ENCODE measurements at places on chromosomes 7 and 10.

- DNase-seq = no peak
These were observed 71.5 kb downstream of the ZNF92 start for GRCh38 chr7:65444899-65445823.

DNA sequence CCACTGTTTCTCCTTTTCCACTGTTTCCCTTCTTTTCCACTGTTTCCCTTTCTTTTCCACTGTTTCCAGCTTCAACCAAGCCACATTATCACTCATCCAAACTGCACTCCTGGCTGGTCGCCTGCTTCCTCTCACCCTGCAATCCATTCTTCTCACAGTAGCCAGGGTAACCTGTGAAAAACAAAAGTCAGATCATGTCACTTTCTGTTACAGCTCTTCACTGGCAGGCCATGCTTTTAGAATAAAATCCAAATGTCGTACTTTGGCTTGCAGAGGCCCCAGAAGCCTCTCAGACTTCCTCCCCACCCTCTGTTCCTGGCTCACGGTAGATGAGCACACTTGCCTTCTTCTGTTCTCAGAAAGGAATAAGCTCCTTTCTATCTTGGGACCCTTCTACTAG is 33.9 kb downstream of the STARD3NL start:
- DNase-seq = no peak

DNA sequence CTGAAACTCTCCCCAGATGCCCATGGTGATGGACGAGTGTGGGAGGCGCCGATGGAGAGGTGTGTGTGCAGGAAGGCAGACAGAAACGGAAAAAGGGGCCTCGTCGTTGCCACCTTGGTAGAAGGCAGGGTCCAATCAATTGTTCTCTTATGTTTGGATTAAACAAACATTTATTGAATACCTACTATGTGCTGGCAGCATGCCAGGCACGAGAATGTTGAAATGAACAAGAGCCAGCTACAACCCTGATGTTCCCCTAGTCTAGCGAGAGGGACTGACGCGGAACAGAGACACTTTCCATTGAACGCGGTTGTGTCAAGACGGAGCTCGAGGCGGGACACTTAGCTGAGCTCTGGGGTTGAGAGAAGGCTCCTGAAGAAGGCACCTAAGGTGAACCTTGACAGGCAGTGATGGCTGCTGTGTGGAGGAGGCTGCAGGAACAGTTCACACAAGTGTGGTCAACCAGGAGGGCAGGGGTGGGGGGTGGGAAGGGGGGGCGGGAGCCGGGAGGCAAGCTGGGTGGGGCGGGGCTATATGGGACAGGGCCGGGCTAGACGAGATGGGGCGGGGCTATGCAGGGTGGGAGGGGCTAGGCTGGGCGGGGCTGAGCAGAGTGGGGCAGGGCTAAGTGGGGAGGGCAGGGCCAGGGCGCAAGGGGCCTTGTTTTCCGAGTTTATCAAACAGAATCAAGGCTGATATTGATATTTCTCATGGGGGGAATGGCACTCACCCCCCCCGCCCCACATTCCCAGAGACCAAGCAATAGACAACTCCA is 181.0 kb downstream of the GATA3 start:
- DNase-seq = no peak

DNA sequence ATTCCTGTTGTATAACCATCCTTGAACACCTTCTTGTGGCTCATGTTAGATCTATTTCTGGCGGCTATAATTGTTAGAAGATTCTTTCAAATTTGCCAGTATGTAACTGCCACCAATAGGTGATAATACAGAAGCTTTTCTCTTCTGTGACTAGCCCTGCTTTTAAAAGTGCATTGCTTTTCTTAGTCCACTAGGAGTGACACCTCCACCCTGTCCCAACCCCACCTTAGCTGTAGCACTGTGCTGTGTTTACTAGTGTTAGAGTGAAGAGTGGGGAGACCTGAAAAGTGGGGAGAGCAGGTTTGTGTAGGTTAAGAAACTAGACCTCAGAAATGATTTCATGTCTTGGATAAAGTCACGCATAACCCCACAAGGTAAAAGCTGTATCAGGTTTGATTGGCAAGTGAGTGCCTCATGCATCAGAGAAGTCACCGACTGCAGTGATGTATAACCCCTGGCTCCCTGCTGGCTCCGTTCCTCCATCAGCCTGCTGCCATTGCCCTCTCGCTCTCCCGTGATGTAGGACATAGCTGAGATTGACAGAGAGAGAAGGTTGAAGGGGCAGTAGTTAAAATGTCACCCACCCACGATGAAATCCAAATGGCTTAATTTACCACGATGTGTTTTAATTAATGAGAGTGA is 12.5 kb downstream of the NPVF start:
- DNase-seq = no peak

- no peak for DNase-seq
These were observed 86.8 kb downstream of the FGFR2 start for GRCh38 chr10:121511460-121511859.

DNA sequence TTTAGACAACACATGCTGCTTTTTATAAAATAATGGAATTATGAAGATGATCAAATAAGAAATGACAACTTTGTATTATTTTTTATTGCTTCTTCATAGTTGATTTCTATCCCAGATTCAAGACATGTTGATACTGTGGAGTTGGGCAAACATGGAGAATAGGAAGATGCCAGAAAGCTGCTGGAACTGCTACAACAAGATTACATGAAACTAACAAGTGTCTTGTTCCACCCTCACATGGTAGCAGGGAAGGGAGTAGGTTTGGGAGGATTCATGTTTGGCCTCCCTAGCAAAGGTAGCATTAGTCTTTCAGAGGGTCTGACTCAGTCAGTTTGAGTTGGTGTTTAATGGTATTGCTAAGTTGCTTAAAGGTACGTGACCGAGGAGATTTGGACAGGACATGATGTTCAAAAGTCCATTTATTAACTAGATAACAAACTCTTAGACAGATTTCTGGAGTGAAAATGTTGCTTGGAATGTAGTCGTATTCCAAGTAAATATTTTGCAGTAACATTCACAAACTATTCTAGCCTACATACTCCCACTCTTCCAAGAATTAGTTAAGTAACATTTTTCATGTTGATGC is 33.1 kb downstream of the PRR15 start:
- DNase-seq = no peak

GRCh38 chr7:158581440-158582088 is 6.1 kb downstream of the PTPRN2 start:
- no peak for DNase-seq

GRCh38 chr10:78349165-78349516 is 315.5 kb downstream of the RPS24 start:
- DNase-seq = no peak

GRCh38 chr10:83603708-83604107 is 535.6 kb upstream of the GHITM start:
- DNase-seq = no peak

- DNase-seq = no peak
These were observed 379.1 kb downstream of the ADRA2A start for GRCh38 chr10:111455776-111456426.

DNA sequence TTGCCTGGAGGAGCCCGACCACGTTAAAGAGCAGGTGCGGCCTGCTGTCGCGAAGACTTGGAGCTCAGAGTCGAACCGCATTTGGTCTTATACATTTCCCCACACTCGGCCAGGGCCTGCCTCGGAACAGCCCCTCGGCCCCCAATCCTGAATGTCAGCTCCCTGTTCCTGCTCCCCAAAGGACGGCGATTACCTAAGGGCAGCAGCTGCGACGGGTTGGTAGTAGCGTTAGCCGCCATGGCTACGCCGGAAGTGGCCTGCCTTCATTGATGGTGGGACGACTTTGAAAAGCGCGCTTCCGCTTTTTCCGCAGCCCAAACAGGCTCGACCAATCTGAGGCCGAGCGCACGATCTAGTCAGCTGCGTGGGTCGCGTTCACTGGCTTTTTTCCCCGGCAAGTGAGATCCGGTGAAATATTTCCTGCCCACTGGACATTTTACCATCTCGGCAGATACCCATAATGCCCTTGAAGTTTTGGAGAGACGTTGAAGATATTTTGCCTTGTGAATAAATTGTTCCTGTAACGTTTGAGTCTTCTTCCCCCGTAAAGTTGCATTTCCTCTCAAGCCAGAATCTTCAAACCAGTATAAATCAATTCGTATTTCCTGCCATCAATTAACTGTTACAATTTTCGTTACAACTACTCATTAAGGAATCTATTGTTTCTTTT is at the start of gene LSM5:
Gene LSM5, minus strand, starts transcription at position 254 of the 670 bp plus-strand sequence. Its CDS starts 15 bp downstream, at position 239.
- DNase-seq = peak; percentile 95

GRCh38 chr7:157628456-157628855 is 291.7 kb downstream of the DNAJB6 start:
- no peak for DNase-seq

DNA sequence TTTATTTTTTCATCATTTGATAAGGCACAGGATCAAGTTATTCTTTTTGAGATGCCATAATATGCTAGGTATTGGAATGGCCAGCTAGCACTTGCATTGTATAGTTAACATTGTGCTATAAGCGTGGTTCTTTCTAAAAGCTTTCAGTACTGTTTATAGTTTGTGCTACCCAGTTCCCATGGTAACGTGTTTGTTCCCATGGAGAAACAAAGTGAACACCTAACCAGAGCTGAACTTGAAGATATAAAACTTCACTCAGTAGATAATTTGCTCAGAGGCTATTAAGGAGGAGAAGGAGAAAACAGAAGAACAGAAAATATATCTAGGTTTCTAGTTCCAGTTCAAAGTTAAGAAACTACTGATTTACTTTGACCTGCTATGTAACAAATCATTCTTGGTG is 23.6 kb upstream of the ITGB8 start:
- no peak for DNase-seq

- no peak for DNase-seq
These were observed 34.8 kb upstream of the JAKMIP3 start for GRCh38 chr10:132030898-132031463.

- no peak for DNase-seq
These were observed 24.9 kb downstream of the SHTN1 start for GRCh38 chr10:116980041-116980440.

- no peak for DNase-seq
These were observed 75.4 kb upstream of the POM121L12 start for GRCh38 chr7:52959878-52960660.

- no peak for DNase-seq
These were observed 16.5 kb upstream of the ITGB8 start for GRCh38 chr7:20314198-20314597.

- DNase-seq = peak; percentile 51
These were observed 4.0 kb upstream of the RBM28 start for GRCh38 chr7:128347647-128348097.

GRCh38 chr10:59336632-59337031 is 25.7 kb downstream of the FAM13C start:
- DNase-seq = peak; percentile 4

GRCh38 chr7:33790746-33791145 is 114.6 kb upstream of the BMPER start:
- DNase-seq = no peak

- DNase-seq = no peak
These were observed 95.3 kb downstream of the PTPRN2 start for GRCh38 chr7:158492367-158492764.

GRCh38 chr7:133746305-133746704 is 380.8 kb upstream of the LRGUK start:
- no peak for DNase-seq

DNA sequence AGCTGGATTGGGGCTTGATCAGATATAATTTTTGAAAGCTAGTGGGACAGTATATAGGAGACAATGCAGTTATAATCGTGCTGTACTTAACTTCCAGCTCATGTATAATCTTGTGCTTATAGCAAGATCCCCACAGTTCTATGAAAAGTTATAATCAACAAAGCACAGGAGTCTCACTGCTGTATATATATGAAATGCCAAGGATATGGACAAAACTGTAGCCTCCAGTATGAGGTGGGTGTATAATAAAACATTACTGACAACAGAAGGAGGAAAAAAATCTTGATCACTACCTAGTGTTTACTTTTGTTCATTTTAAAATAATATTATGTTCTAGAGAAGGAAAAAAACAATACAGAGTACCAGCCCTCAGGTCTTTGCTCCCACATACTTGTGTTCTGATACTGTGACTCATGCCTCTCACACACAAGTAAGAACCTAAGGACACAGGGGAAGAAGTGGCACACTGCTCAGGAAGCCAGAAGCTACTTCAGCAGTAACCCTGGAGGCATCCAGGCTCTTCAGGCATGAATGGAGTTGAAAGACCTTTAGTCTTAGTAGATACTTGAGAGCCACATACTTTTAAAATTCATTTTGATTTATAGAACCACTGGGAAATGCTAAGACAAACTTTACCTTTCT is 265.7 kb upstream of the IMMP2L start:
- peak; percentile 66 for DNase-seq

GRCh38 chr10:16195178-16195769 is 241.5 kb upstream of the PTER start:
- no peak for DNase-seq

DNA sequence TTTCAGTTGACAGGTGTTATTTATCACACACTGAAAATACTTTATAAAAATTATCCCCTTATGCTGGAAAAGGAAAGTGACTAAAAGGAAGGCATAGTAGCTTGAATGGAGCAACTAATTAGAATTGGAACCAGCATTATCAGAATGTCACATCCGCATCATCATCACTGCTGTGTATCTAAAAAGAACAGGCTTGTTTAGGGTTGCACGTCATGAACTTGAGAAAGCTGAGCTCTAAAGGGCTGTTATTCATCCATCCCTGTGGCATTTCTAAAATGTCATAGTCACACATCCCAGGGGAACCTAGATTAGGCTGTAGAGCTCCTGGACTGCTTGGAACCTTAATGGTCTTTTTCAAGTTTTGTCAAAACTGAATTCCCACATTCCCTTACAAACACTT is 54.4 kb downstream of the KLHDC10 start:
- DNase-seq = no peak

- DNase-seq = peak; percentile 62
These were observed 243.1 kb upstream of the AOAH start for GRCh38 chr7:36967387-36967786.

DNA sequence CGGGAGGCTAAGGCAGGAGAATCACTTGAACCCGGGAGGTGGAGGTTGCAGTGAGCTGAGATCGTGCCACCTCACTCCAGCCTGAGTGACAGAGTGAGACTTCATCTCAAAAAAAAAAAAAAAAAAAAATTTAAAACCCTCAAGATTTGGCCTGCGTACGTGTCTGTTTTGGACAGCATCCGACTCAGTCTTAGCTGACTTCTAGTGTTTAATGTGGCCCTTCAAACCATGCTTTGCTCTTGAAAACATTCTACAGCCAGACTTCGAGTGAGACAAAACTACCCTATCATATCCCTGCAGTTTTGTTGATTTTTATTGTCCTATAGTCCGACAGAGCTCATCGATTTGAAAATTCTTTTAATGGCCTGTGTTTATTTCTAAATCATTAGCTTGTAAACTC is 227.1 kb upstream of the SH2B2 start:
- no peak for DNase-seq

DNA sequence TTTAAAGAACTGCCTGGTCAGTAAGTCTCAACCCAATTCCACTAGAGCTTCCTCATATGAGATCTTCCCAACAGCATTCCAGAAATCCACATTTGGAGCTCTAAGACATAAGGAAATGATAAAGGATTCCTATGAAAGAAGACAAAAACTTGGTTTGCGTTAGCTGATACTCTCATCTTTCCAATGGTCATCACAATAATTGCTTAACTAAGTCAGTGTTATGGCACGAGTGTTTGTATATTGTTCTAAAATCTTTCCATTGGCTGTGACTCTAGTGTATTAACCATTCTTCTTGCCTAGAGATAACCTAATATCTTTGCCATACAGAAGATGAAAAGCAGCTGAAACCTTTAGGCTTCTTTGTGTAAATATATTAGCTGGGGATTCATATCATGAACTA is 289.0 kb downstream of the SNX13 start:
- no peak for DNase-seq

- DNase-seq = peak; percentile 5
These were observed 200.4 kb upstream of the NFE2L3 start for GRCh38 chr7:25951414-25952260.
